Cortex of kidney (tissue), 1 donor: ENCODE measurements at places on chromosomes 1 and 21.

- DNase-seq, result no peak
Observed at GRCh38 chr1:114097109-114097508, 56.6 kb downstream of the SYT6 start.

DNA sequence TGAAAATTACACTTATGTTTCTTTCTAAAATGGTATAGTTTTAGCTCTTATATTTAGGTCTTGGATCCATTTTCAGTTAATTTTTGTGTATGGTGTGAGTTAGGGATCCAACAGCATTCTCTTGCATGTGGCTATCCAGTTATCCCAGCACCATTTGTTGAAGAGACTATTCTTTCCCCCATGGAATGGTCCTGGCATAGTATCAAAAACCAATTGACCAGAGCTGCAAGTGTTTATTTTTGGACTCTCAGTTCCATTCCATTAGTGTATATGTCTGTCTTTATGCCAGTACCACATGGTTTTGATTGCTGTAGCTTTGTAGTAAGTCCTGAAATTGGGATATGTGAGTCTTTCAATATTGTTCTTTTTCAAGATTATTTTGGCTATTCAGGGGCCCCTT is 14.3 kb downstream of the TTLL10 start:
- no peak for DNase-seq

DNA sequence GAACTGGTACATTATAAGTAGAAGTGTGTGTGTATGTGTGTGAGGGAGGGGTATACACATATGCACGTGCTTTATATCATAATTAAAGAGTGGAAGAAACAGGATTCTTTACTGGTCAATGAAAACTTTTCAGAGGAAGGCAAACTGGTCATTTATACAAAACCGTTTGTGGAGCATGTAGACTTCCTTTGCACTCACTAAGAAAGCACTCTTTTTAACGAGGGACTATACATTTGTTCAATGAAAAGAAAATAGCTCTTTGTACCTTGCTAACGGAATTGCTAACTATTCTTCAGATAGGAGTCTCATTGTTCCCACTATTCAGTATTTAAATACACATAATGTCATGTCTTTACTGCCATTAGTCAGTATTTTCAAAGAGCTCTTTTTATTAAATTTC is 219.3 kb downstream of the ST6GALNAC3 start:
- no peak for DNase-seq

DNA sequence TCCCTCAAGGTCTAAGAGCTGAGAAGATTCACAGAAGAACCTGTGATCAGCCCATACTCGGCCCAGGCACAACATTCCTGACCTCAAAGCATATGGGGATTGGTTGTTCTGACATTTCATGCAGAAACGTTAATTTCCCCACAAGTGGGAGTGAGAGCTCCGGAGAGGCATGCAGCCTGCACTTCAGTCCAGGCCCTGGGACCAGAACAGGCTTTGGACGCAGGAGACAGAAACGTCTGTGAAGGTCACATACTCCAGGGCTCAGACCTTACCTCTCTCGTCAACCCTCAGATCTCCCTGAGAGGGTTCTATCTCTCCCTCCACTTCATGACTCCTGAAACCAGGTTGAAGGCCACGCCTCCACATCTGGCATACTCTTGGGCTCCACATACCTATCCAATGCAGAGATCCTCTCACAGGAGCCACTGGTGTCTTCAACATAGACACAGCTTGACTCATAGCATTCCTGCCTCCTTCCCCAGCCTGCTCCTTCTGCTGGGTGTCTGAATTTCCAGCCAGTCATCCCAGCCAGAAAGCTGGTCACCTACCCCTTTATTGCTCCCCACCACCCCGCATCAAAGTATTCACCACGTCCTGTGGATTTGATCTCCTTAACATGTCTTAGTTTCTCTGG is 149.2 kb downstream of the OMA1 start:
- no peak for DNase-seq

- no peak for DNase-seq
Observed at GRCh38 chr1:57019236-57019839, 53.5 kb upstream of the C8B start.

DNA sequence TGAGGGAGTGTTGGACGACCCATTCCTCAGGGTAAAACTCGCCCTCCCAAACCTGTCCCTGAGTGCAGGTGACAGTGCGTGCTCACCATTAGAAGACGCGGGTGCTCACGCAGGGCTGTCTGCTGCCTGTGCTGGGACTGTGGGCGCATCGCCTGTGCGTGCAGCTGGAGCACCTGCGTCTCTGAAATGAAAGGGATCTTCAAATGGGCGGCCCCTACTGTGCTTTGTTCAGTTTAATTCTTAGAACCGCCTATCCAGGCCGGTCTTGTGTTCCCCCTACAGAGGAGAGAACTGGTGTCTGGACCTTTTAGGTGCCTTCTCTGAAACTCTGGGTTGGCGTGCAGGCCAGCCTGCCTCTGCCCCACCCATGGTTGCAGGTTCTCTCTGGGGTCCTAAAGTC is 125.8 kb downstream of the PCBP3 start:
- no peak for DNase-seq

GRCh38 chr1:76240316-76240715 is 165.8 kb downstream of the ST6GALNAC3 start:
- DNase-seq, result no peak

- no peak for DNase-seq
Observed at GRCh38 chr1:5009376-5010065, 355.1 kb downstream of the AJAP1 start.

DNA sequence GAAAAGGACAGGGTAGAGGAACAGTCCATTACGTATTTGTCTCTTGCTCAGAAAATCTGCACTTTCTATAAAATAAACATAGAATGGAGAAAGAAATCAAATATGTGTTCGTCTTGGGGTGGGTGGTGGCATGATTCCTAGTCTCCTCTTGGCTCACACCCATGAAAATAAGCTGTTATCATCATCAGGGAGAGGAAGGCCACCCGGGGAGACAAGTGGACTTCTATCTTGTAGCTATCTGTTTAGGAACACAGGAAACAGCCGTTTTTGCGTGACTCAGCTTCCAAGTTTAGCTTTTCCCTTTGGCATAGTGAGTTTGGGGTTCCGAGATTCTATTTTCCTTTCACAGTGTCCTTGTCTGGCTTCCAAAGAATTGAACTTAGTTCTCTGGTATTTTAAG is 622.3 kb downstream of the PTPRU start:
- no peak for DNase-seq

- DNase-seq, result no peak
Observed at GRCh38 chr1:101075926-101076325, 50.3 kb upstream of the DPH5 start.

GRCh38 chr21:16287046-16287445 is 557.3 kb downstream of the USP25 start:
- no peak for DNase-seq

DNA sequence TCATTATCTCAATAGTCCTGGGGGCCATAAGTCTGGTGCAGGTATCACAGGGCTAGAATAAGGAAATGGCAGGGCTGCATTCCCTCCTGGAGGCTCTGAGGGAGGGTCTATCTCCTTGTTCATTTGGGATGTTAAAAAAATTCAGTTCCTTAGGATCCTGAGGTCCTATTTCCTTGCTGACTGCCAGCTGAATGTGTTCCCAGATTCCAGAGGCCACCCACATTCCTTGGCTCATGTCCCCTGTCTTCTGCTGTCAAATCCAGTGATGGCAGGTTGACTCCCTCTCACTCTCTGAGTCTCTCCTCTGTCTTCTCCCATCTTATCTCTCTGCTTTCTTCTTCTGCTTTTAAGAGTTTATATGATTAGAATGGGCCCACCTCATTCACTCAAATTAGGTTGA is 400.6 kb downstream of the PTPRU start:
- no peak for DNase-seq

DNA sequence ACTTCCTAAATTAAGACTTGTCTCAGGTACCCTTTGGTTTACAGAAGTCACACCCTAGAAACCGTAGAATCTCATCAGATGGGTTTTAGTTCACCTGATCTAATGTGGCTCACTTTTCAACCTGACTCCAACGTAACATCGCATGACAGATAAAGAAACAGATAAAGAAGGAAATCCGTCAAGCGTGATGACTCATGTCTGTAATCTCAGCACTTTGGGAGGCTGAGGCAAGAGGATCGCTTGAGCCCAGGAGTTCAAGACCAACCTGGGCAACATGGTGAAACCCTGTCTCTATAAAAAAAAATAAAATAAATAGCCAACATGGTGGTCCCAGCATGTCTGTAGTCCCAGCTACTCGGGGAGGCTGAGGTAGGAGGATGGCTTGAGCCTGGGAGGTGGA is 97.3 kb downstream of the SPSB1 start:
- no peak for DNase-seq

DNA sequence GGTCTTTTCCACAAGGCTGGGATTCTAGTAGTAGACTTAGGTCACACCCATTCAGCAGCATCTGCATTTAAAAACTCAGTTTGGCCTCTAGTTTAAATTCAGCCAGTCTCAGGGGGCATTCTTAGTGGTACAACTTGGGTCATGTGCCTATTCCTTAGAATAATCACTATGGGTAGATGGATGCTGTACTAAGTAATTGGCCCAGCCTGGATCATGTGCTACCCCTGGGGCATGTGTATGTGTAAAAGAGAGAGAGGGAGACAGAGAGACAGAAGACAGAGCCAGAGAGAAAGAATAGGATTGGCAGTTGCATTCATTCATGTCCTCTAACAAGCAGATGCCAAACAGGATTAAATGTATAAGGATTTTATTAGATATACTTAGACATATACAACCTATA is 13.6 kb upstream of the SYT14 start:
- DNase-seq, result no peak

DNA sequence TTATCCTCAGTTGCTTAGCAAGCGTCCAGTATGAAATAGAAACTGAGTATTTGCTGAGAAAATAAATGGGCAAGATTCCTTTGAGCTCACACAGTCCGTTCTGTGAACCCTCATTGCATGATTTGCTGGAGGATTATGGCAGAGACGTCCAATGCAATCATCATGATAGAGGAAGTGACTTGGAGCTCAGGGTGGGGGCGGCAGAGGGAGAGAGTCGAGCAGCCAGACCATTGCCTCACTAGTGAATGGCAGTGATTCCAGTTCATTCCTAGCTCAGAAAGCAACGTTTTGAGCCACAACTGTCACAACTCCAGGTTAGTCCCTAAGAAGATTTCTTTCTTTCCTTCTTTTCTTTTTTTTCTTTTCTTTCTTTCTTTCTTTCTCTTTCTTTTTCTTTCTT is 27.5 kb upstream of the COL9A2 start:
- no peak for DNase-seq

GRCh38 chr1:26239936-26240335 is 5.9 kb downstream of the CEP85 start:
- DNase-seq, result no peak
